ENCODE measurements at places on chromosomes 11 and 22. TPM values are rescaled to one million over a fixed set of nuclear protein-coding genes. Genes with fewer than 3 reads are reported as not detected.

EIF3M gene
- 156 TPM for total RNA-seq

DNA sequence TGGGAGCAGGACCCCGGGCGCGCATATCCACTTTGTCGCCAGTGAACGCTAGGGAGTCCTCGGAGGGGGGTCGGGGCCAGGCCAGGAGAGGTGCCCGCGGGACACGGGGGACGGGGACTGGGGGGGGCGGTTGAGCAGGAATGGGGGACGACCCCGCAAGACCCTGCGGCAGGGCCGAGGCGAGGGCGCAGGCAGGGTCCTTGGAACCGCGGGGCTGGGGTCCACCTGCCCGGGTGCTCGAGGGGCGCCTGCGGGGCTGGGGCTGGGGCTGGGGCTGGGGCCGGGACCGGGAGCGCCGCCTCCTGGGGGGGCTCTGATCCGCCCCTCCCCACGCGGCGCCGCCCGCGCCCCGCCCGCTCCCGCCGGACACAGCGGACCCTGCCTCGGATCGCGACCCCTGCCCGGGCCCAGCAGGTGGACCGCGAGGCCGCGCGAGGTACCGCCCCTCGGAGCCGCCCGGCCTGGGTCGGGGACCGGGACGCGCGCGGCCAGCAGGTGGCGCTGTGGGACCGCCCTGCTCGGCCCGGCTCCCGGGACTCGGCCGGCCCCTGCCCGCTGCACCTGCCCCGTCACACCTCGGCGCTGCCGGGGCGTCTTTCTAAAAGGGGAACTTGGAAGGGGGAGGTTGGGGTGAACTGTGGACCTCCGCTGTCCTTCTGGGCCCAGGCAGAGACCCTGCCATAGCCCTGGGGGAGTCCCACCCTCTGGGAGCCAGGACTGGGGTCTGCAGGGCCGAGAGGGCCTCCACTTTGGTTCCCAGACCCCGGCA, 11.0 kb downstream of the CRELD2 start:
- peaks cover 53% of the 10 kb centered on the region for H3K4me1 ChIP-seq
- no peak overlapping the region for H3K27ac ChIP-seq
- no peak overlapping the region for H3K4me3 ChIP-seq
- DNase-seq, result peak; percentile 76

GRCh38 chr22:19984201-19984753, 32.3 kb downstream of the ARVCF start:
- no peaks in the 10 kb centered on the region for H3K27me3 ChIP-seq
- no peak overlapping the region for H3K4me3 ChIP-seq
- DNase-seq, result no peak
- no peak overlapping the region for H3K27ac ChIP-seq
- H3K4me1 ChIP-seq, result peaks cover 14% of the 10 kb centered on the region

DNA sequence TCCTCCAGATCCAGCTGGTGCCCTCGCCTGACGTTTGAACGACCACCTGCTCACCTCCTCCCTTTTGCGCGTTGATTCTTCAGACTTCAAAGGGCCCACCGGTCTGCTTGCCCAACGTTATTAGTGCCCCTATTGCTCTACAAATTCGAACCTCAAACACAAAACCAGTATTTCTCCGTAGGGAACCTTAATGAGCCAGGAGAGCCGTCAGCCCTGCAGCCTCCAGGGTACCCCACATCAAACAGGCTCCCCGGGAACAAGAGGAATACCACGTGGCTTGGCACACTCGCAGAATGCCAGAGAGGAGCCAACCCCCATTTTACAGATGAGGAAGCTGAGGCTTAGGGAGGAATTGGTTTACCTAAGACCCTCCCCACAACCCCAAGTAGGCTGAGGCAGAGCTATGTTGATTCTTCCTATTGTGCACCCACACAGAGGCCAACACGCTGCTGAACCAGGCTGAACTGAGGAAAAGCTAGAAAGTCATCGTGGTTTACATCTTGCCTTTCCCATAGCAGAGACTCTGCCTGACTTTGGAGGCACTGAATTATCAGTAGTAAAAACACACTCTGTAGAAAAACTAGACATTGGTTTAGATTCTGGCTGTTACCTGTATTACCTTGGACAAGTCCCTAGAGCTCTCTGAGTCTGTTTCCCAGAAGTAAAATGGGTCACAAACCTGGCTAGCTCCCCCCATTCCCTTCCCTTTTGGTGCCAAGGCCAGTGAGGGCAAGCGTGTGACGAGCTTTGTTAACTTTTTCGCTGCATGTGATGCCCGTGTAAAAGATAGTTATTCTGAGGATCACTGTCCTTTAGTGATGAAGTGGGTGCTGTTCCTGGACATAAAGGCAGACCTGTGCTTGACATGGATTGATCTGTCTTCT, 764 bp downstream of the TKFC start:
- peaks cover 33% of the 10 kb centered on the region for H3K4me1 ChIP-seq
- peaks cover 8% of the 10 kb centered on the region for H3K36me3 ChIP-seq
- no peaks in the 10 kb centered on the region for H3K27me3 ChIP-seq
- peak overlapping the region; percentile 98 for H3K4me3 ChIP-seq
- H3K27ac ChIP-seq, result peak overlapping the region; percentile 84
- no peak for DNase-seq

DNA sequence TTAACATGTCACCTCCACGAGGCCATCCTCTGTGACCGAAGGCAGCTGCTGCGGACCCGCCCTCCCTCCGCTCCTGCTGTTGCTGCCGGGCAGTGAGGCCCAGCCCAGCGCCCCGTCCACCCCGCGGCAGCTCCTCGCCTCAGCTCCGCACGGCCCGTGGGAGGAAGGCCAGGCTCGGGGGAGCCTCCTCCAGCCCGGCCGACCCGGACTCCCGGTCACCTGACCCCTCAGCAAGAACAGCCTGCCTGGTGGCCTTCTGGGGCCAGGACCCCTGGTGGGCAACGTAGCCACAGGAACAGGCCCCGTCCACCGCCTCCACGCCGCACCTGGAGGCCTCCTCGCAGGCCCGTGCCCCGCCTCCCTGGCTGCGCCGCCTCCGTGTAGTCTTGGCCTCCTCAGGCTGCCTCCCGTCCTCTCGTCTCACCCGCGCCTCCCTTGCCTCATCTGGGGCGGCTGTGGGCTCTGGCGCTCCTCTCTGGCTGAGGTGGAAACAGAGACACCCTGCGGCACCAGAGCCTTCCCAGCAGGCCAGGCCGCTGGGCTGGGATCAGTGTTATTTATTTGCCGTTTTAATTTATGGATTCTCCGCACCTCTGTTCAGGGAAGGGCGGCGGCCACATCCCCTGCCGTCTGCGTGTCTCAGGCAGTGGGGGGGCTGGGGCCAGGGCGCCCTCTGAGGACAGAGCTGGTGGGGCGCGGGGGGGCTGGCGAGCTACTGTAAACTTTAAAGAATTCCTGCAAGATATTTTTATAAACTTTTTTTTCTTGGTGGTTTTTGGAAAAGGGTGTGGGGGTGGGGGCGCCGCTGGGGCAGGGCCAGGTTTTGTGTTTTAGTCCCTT, 25.4 kb downstream of the MOB2 start:
- peak; percentile 85 for DNase-seq
- H3K4me1 ChIP-seq, result peaks cover 23% of the 10 kb centered on the region
- peak overlapping the region; percentile 11 for H3K4me3 ChIP-seq
- no peaks in the 10 kb centered on the region for H3K27me3 ChIP-seq
- H3K27ac ChIP-seq, result peak overlapping the region; percentile 32
